Nephron progenitor cell (in vitro differentiated cells): ENCODE measurements at places on chromosomes 5 and 9.

DNA sequence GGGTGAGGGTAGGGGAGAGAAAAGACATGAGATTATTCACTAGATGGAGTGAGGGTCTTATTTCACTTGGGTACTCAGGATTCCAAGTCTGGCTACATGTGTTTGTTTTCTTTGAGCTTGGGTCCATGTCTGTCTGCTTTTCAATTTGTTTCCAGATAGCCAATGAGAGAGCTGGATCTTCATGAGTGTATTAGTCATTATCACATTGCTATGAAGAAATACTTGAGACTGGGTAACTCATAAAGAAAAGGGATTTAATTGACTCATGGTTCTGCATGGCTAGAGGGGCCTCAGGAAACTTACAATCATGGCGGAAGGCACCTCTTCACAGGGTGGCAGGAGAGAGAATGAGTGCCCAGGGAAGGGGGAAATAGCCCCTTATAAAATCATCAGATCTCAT is 196.8 kb upstream of the TRIM32 start:
- no peaks in the 10 kb centered on the region for H3K27me3 ChIP-seq
- H3K36me3 ChIP-seq: no peaks in the 10 kb centered on the region
- H3K4me3 ChIP-seq: no peak overlapping the region
- H3K4me1 ChIP-seq: peaks cover 42% of the 10 kb centered on the region
- DNase-seq: no peak

- no peaks in the 10 kb centered on the region for H3K4me1 ChIP-seq
- H3K27ac ChIP-seq: no peak overlapping the region
- H3K4me3 ChIP-seq: no peak overlapping the region
- no peaks in the 10 kb centered on the region for H3K27me3 ChIP-seq
- no peak for DNase-seq
- H3K36me3 ChIP-seq: peaks cover 5% of the 10 kb centered on the region
Measured at GRCh38 chr9:136501686-136502085, 18.8 kb upstream of the SEC16A start.

GRCh38 chr9:113648048-113648447 is 184.5 kb downstream of the RGS3 start:
- no peaks in the 10 kb centered on the region for H3K36me3 ChIP-seq
- peaks cover 6% of the 10 kb centered on the region for H3K27me3 ChIP-seq
- peak overlapping the region; percentile 51 for H3K27ac ChIP-seq

DNA sequence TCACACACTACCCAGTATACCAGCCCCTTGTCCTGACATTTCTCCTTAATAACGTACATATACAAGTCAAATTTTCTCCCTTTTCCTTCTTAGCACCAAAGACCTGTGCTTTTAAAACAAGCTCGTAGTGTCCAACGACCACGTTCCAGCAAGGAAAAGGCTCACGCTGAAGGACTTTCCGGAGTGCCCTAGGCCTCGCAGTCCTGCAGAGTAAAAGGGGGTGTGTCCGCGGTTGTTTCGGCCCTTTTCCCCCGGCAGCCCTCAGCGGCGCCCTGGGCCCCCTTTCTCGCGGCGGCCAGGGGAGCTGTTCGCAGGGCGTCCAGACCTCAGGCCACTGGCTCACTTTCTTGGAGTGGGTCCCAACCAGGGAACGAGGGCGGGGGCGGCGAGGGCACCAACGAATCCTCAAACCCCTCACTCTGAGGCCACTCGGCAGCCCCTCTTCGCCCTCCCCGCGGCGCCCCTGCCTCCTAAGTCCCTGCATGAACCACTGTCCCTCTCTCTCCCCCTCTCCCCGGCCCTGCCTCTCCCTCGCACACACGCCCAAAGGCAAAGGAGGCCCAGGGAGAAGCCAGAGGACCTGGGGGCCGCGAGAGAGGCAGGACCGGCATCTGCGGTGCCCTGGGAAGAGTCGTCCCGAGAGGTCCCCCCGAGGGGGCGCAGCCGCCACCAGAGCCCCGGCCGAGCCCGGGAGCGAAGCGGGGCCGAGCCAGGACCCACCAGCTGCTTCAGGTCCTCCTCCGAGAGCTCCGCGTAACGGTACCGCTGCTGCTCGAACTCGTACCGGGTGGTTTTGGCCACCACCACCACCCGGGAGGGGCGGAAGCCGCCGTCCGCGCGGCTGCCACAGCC is 720 bp downstream of the NADK2 start:
- H3K27me3 ChIP-seq: no peaks in the 10 kb centered on the region
- DNase-seq: peak; percentile 72
- H3K4me3 ChIP-seq: peak overlapping the region; percentile 91
- peaks cover 39% of the 10 kb centered on the region for H3K4me1 ChIP-seq
- peak overlapping the region; percentile 88 for H3K27ac ChIP-seq
- H3K36me3 ChIP-seq: peaks cover 15% of the 10 kb centered on the region

DNA sequence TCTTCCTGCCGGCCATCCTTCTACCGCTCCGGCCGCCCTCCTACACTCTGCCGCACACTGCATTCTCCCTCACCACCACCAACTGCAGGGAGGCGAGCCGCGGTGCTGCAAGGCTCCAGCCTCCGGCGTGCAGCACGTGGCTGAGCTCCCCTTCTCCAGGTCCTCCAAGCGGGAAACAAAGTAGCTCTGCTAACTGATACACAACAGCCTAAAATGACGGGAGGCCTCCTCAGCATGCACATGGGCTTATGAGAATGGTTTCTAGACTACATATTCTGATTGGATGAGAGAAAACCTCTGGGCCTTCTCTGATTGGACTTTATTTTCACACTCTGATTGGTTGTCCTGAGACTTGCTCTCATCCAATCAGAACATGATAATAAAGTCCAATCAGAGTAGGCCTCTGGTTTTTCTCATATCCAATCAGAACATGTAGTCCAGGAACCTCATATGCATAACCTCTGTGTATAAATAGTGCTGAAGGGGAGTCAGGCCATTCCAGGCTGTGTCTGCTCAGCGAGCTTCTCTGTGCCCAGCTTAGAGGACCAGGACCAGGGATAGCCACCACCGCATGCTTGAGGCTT is 27.0 kb upstream of the ZNF354B start:
- H3K27me3 ChIP-seq: peaks cover 14% of the 10 kb centered on the region
- H3K4me3 ChIP-seq: peak overlapping the region; percentile 89
- H3K4me1 ChIP-seq: peaks cover 11% of the 10 kb centered on the region
- no peak for DNase-seq
- no peaks in the 10 kb centered on the region for H3K36me3 ChIP-seq

DNA sequence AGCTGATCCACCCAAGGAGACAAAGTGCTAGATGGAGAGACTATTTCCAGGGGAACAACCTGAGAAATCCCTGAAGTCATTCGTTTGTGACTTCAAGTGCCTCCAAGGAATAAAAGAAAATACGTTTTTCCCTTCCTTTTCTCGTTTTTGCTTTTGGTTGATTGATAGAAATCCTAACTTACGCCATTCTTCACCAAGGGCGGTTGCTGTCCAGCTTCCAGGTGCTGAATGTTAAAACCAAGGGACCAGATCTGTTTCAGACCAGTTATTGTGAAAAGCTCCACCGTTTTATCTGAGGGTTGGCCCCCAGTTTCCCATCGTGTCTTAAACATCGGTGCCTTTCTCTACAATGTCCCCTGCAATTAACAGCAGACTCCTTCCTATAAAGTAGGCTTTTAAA is 600.7 kb upstream of the SGCD start:
- no peak overlapping the region for H3K27ac ChIP-seq
- peaks cover 6% of the 10 kb centered on the region for H3K4me1 ChIP-seq
- DNase-seq: peak; percentile 75
- peak overlapping the region; percentile 18 for H3K4me3 ChIP-seq

GRCh38 chr9:27542508-27542907 is 12.9 kb upstream of the MOB3B start:
- no peak overlapping the region for H3K4me3 ChIP-seq
- peaks cover 49% of the 10 kb centered on the region for H3K36me3 ChIP-seq
- DNase-seq: no peak
